Fibroblast of lung (primary cell): ENCODE measurements at places on chromosomes 1 and 21. TPM values are rescaled to one million over a fixed set of nuclear protein-coding genes. Genes with fewer than 3 reads are reported as not detected.

DNA sequence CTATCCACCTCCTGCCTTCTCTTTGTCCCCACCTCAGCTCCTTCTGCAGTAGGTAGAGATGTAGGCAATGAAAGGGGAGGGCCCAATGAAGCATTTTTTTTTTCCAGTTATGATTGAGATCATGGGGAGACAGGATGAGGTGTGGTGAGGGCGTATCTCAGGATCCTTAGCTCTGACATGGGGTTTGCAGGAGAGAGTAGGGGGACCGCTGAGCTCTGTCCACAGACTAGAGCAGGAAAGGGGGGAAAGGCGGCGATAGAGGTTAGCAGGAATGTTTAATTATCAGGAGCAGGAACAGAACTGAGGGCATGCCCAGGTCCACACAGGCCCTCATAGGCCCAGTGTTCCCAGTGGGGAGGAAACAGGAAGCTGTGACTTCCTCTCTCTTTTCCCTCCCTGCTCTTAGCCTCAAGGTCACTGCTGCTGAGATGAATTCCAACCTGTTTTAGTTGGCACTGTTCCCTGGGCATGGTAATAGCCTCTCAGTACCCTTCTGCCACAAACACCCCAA is 901 bp upstream of the RXFP4 start:
- peaks cover 2% of the 10 kb centered on the region for H3K36me3 ChIP-seq
- peak overlapping the region; percentile 34 for H3K27ac ChIP-seq
- DNase-seq, result peak; percentile 45
- peaks cover 3% of the 10 kb centered on the region for H3K4me1 ChIP-seq
- no peaks in the 10 kb centered on the region for H3K27me3 ChIP-seq

CELA2A gene
- not detected in 2 replicates for total RNA-seq

DNA sequence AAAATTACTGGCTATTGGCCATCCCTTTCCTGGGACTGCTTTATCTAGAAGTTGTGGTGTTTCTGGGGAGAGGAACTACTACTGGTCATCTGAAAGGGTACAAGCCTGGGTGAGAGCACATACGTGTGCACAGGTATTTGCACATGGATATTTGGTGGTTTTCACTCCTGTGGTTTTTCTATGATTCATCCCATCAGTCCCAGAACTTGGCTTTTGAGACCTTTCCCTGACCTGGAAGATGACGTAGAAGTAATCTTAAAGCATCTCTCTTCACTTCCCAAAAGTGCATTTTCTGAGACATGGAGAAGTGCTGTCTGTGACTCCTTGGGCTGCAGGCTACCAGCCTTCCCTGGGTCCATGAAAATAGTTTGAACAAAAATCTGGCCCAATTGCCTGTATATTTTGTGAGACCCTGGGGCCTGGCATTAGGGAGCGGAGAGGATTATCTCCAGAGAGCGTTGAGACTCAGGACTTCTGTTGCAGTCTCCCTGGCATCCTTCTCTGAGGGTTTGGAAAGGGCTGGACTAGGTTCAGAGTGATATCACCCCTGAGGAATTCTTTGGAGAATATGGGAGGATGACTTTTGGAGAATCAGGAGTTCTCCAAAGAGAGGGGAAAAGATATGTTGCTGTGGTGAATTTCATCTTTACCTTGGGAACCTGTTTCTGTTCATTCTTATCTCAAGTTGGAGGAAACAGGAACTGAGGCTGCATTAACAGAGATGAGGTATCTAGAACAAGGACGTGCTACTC is 130.8 kb downstream of the NOS1AP start:
- H3K4me3 ChIP-seq, result no peak overlapping the region
- no peak overlapping the region for H3K27ac ChIP-seq
- H3K4me1 ChIP-seq, result no peaks in the 10 kb centered on the region
- H3K27me3 ChIP-seq, result peaks cover 6% of the 10 kb centered on the region
- DNase-seq, result peak; percentile 61
- H3K36me3 ChIP-seq, result no peaks in the 10 kb centered on the region

- H3K36me3 ChIP-seq, result no peaks in the 10 kb centered on the region
- H3K27me3 ChIP-seq, result no peaks in the 10 kb centered on the region
- H3K4me3 ChIP-seq, result no peak overlapping the region
- DNase-seq, result peak; percentile 24
- no peak overlapping the region for H3K27ac ChIP-seq
Observed at GRCh38 chr1:162943622-162944021, 82.6 kb upstream of the CCDC190 start.

DNA sequence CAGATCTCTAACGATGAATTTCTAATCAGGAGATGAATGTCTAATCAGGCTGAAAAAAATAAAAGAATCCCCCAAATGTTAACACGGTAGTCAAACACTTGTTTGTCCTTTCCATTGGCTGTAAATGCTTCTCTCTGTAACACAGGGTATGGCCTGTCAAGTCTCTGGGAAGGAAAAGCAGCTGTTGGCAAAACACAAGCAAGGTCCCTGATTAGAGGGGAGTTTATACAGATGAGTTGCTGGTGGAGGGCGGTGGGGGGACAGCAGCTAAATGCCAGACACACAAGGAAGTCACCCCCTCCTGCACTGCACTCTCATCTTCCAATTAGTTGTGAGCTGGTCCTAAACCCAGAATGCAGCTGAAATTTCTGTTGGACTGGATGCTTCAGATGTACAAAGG is 51.0 kb downstream of the PGBD5 start:
- no peaks in the 10 kb centered on the region for H3K4me1 ChIP-seq
- no peaks in the 10 kb centered on the region for H3K36me3 ChIP-seq
- H3K27me3 ChIP-seq, result no peaks in the 10 kb centered on the region
- no peak overlapping the region for H3K27ac ChIP-seq
- H3K4me3 ChIP-seq, result no peak overlapping the region

TNNI3K gene
- total RNA-seq, result 0.66 and 1.0 TPM in 2 replicates

DNA sequence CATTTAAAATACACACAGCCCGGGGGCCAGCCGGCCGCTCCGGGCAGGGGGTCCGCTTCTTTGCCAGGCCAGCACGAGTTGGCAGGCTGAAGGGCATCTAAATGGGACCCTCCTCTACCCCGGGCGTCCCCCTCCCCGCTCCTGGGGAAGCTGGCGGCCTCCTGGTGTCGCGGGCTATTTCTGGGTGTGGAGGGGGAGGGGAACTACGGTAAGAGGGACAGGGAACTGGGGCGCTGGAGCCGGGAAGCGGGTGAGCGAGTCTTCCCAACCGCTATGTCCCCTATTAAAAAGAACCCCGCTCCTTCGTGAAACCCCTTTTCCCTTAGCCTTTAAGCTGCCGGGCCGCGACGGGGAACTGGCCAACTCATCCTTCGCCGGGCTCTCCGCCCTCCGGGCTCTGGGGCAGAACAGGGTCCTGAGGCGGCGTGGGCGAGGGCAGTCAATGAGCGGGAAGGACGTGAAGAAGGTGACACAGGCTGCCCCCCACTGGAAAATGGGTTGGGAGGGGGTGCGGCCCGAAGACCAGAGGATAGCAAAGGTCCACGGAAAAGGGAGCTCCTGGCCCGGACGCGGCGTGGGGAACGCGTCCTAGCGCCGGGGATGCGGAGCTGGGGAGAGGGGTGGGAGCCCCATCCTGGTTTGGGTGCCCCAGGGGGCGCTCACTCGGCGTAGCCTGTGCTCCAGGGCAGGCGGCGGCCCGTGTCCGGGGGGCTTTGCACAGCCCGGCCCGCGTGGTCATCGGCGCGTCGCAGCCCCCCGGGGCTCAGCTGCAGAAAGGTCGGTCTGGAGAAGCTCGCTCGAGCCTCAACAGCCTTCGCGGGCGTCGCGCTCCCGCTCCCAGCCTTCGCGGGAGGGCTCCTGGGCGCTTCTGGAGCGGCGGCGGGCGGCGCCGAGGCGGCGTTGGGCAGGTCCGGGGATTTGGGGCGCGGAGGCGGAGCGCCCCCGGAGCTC is 544 bp downstream of the PPM1J start:
- H3K4me3 ChIP-seq, result peak overlapping the region; percentile 17
- peaks cover 6% of the 10 kb centered on the region for H3K27me3 ChIP-seq
- H3K36me3 ChIP-seq, result no peaks in the 10 kb centered on the region
- H3K4me1 ChIP-seq, result peaks cover 2% of the 10 kb centered on the region
- DNase-seq, result no peak

OVAAL gene
- not detected in 2 replicates for total RNA-seq

DNA sequence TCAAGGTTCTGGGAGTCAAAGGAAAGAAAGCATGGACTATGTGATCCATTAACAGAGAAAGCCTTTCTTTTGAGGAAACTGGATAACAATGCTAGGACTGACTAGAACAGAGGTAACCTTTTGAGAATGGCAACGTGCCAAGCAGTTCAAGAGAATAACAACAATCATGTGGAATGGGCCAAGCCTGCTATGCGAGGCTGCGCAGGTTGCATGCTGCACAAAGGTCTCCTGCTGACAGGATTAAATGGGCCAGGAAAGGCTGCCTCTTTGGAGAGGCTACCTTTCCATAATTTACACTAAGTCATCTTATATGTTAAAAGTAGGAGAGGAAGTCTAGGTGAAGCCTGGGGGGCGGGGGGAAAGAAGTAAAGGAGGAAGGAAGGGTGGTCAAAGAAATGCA is 5.8 kb downstream of the PCNX2 start:
- no peak for DNase-seq
- H3K27me3 ChIP-seq, result no peaks in the 10 kb centered on the region
- no peak overlapping the region for H3K27ac ChIP-seq
- H3K4me1 ChIP-seq, result peaks cover 2% of the 10 kb centered on the region

- H3K36me3 ChIP-seq, result no peaks in the 10 kb centered on the region
- DNase-seq, result peak; percentile 56
- H3K4me3 ChIP-seq, result no peak overlapping the region
- no peaks in the 10 kb centered on the region for H3K27me3 ChIP-seq
- no peaks in the 10 kb centered on the region for H3K4me1 ChIP-seq
Observed at GRCh38 chr1:216742625-216743024, 19.4 kb upstream of the ESRRG start.

RPTN gene
- not detected in 2 replicates for total RNA-seq

- peak; percentile 22 for DNase-seq
- peaks cover 18% of the 10 kb centered on the region for H3K4me1 ChIP-seq
- peak overlapping the region; percentile 60 for H3K27ac ChIP-seq
- peaks cover 10% of the 10 kb centered on the region for H3K36me3 ChIP-seq
- H3K4me3 ChIP-seq, result no peak overlapping the region
Observed at GRCh38 chr1:37575692-37576091, 19.0 kb downstream of the DNALI1 start.

GRCh38 chr21:33299181-33299752 is 25.5 kb upstream of the IFNAR1 start:
- H3K27ac ChIP-seq, result no peak overlapping the region
- H3K4me3 ChIP-seq, result no peak overlapping the region
- DNase-seq, result no peak

TTC34 gene
- total RNA-seq, result under 0.01 and 0.17 TPM in 2 replicates

GRCh38 chr1:200179781-200180160 is 152.3 kb downstream of the NR5A2 start:
- H3K4me3 ChIP-seq, result no peak overlapping the region
- no peaks in the 10 kb centered on the region for H3K27me3 ChIP-seq
- peaks cover 12% of the 10 kb centered on the region for H3K4me1 ChIP-seq
- DNase-seq, result no peak
- H3K36me3 ChIP-seq, result no peaks in the 10 kb centered on the region
- H3K27ac ChIP-seq, result peak overlapping the region; percentile 43

- no peaks in the 10 kb centered on the region for H3K36me3 ChIP-seq
- no peaks in the 10 kb centered on the region for H3K4me1 ChIP-seq
- peaks cover 11% of the 10 kb centered on the region for H3K27me3 ChIP-seq
- no peak overlapping the region for H3K27ac ChIP-seq
Observed at GRCh38 chr1:204703826-204704612, 18.5 kb upstream of the LRRN2 start.

GRCh38 chr21:45875881-45876280 is 105.7 kb upstream of the COL6A1 start:
- H3K36me3 ChIP-seq, result no peaks in the 10 kb centered on the region
- H3K27ac ChIP-seq, result peak overlapping the region; percentile 93
- no peak overlapping the region for H3K4me3 ChIP-seq
- DNase-seq, result no peak

S100A8 gene
- not detected in 2 replicates for total RNA-seq

GRCh38 chr1:115890580-115890979 is 49.7 kb upstream of the NHLH2 start:
- no peak for DNase-seq
- no peak overlapping the region for H3K4me3 ChIP-seq
- no peaks in the 10 kb centered on the region for H3K36me3 ChIP-seq
- H3K27me3 ChIP-seq, result no peaks in the 10 kb centered on the region

- no peak overlapping the region for H3K4me3 ChIP-seq
- H3K27me3 ChIP-seq, result no peaks in the 10 kb centered on the region
- no peaks in the 10 kb centered on the region for H3K36me3 ChIP-seq
- H3K4me1 ChIP-seq, result peaks cover 27% of the 10 kb centered on the region
Observed at GRCh38 chr1:226674892-226675714, 64.0 kb downstream of the ITPKB start.

GRCh38 chr1:112396653-112397471 is 848 bp downstream of the CTTNBP2NL start:
- peaks cover 13% of the 10 kb centered on the region for H3K4me1 ChIP-seq
- H3K36me3 ChIP-seq, result no peaks in the 10 kb centered on the region
- H3K27me3 ChIP-seq, result no peaks in the 10 kb centered on the region
- peak overlapping the region; percentile 88 for H3K4me3 ChIP-seq
- DNase-seq, result peak; percentile 32

KCNQ4 gene
- total RNA-seq, result under 0.01 TPM in 2 replicates

DNA sequence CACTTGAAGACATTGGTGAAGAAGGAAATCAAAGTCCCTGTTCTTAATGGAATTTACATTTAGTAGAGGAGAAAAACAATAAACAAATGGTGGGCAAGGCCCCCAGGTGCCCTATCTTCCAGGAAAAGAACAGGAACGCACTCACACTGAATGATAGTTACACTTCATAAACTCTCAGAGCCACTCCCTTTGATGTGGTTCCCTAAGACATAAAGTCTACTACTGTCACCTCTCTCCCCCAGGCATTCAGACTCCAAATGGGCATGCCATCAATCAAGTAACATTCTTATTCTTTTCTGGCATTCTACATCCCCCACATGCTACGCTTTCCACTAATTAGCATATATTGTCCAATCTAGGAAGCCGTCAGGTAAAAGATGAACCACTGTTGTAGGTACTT is 36.6 kb upstream of the PIGC start:
- no peak overlapping the region for H3K4me3 ChIP-seq
- H3K27me3 ChIP-seq, result peaks cover under 1% of the 10 kb centered on the region
- no peaks in the 10 kb centered on the region for H3K36me3 ChIP-seq
- no peak for DNase-seq
- H3K27ac ChIP-seq, result no peak overlapping the region
- H3K4me1 ChIP-seq, result no peaks in the 10 kb centered on the region

DNA sequence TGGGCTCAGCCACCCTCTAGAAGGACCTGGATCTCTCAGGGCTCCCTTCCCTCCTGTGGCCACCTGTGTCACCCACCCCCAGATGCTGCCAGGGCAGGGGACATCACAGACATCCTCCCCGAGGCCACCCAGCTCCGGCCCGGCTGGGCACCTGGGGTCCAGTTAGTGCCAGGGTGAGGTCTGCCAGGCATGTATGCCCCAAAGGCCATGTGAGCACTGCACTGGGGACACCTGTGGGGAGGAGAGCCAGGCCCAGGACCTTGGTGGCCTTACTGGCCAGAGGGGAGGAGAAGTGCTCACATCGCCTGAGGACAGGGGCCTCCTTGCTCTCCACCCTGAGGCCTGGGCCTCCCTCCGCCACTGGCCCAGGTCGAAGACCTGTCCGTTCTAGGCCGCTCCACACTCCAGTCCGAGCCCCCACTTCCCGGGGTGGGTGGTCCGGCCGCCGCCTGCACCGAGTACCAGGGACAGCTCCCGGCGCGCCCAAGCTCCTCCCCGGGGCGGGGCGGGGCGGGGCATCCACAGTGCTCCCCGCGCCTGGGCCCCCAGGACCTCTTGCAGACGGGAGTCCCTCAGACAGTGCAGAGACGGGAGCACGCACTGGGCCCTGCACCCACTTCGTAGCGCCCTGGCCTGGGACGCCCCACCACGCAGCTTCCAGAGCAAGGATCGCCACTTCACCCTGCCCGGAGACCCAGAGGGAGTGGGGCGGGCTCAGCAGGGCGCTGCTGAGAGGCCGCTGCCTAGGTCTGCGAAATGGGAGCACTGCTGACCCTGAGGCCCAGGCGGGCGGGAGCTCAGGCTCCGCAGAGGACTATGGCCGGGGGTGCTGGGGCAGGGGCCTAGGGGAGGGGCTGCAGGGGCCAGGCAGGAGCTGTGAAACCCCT is 34.3 kb upstream of the CCDC27 start:
- no peaks in the 10 kb centered on the region for H3K4me1 ChIP-seq
- no peak for DNase-seq
- no peaks in the 10 kb centered on the region for H3K36me3 ChIP-seq
- no peak overlapping the region for H3K4me3 ChIP-seq
